ENCODE measurements at places on chromosomes 11 and 22. TPM values are rescaled to one million over a fixed set of nuclear protein-coding genes. Genes with fewer than 3 reads are reported as not detected.

- H3K4me1 ChIP-seq, result peaks cover 36% of the 10 kb centered on the region
- H3K4me3 ChIP-seq, result no peak overlapping the region
- DNase-seq, result no peak
- no peak overlapping the region for H3K27ac ChIP-seq
- H3K27me3 ChIP-seq, result peaks cover 28% of the 10 kb centered on the region
These were observed 21.0 kb downstream of the ZNRF3 start for GRCh38 chr22:28904211-28904896.

DNA sequence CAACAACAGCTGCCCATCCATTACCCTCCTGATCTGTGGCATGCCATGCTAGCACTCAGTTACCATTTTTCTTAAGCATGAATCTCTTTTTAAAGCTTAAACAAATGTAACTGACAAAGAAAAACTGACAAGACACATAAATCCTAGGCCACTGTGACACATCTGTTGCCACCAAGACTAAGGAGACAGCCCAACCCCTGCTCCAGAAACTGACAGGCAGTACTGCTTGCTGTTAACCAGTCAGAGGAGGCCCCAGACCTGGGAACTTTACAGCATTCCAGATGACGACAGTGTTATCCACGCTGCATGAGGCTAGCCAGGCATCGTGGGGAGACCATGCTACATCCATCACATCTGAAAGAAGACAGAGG lies 33.8 kb downstream of the HIRA start:
- H3K27me3 ChIP-seq, result no peaks in the 10 kb centered on the region
- H3K36me3 ChIP-seq, result peaks cover 23% of the 10 kb centered on the region
- H3K4me3 ChIP-seq, result no peak overlapping the region
- no peak overlapping the region for H3K27ac ChIP-seq
- no peak for DNase-seq

- no peak overlapping the region for H3K4me3 ChIP-seq
- H3K4me1 ChIP-seq, result peaks cover 15% of the 10 kb centered on the region
- no peaks in the 10 kb centered on the region for H3K27me3 ChIP-seq
- H3K27ac ChIP-seq, result no peak overlapping the region
These were observed 61.4 kb upstream of the CHRM4 start for GRCh38 chr11:46452918-46453517.

GRCh38 chr11:132185726-132186592 lies 815.5 kb downstream of the NTM start:
- H3K4me1 ChIP-seq, result no peaks in the 10 kb centered on the region
- peaks cover 1% of the 10 kb centered on the region for H3K27me3 ChIP-seq
- no peak for DNase-seq
- H3K27ac ChIP-seq, result no peak overlapping the region
- H3K4me3 ChIP-seq, result no peak overlapping the region

GRCh38 chr22:32606181-32606580 lies 131.6 kb downstream of the FBXO7 start:
- H3K36me3 ChIP-seq, result no peaks in the 10 kb centered on the region
- no peak overlapping the region for H3K4me3 ChIP-seq
- H3K27ac ChIP-seq, result peak overlapping the region; percentile 55
- peak; percentile 33 for DNase-seq
- peaks cover 7% of the 10 kb centered on the region for H3K4me1 ChIP-seq

- H3K4me3 ChIP-seq, result no peak overlapping the region
- H3K27ac ChIP-seq, result no peak overlapping the region
- no peaks in the 10 kb centered on the region for H3K27me3 ChIP-seq
These were observed 734.7 kb downstream of the KCNA4 start for GRCh38 chr11:29282088-29282487.

GRCh38 chr11:126304457-126305075 lies 706 bp downstream of the DCPS start:
- no peak for DNase-seq
- H3K4me3 ChIP-seq, result peak overlapping the region; percentile 90
- no peaks in the 10 kb centered on the region for H3K27me3 ChIP-seq
- H3K27ac ChIP-seq, result peak overlapping the region; percentile 99
- peaks cover 27% of the 10 kb centered on the region for H3K36me3 ChIP-seq

GRCh38 chr22:49826603-49827270 lies 936 bp downstream of the BRD1 start:
- peak overlapping the region; percentile 95 for H3K27ac ChIP-seq
- H3K36me3 ChIP-seq, result peaks cover 34% of the 10 kb centered on the region
- peak overlapping the region; percentile 90 for H3K4me3 ChIP-seq
- no peaks in the 10 kb centered on the region for H3K27me3 ChIP-seq

DNA sequence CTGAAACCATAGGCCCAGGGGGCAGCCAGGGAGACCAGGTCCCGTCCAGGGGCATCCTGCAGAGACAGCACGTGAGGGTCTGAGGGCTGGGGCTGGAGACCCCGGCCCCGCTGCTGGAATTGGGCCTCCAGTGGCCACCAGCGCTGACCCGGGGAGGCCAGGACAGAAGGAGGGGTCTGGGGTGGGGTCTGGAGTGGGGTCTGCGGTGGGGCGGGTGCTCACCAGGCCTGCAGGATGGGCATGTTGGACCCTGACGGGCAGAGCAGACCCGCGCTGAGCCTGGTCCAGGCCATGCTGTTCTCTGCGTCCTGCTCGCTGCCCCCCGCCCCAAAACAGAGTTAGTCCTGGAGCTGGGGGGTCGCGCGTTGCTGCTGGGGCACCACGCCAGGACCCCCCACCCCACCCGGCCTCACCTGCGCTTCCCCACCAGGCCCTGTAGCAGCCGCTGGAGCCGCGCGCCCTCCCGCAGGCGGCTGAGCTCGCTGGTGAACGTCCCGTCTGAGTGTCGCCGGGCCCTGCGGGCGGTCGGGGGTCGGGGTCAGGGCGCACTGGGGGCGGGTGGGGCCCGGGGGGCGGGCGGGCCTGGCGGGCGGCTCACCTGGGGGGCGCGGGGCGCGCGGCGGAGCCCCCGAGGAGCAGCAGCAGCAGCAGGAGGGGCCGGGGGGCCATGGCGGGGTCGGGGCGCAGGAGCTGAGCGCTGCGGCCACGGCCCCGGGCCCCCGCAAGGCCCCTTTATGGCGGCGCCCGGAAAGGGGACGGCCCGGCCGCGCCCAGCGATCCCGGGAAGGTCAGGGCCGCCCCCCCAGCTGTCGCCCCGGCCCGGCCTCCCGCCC lies at the start of gene SCT:
Gene SCT, minus strand, starts transcription at position 707 of the 833 bp plus-strand sequence. Its CDS starts 38 bp downstream, at position 669.
- no peak within 1 kb of the TSS for H3K4me3 ChIP-seq
- no peak within 1 kb of the TSS for H3K27ac ChIP-seq
- H3K36me3 ChIP-seq, result peaks cover 4% of the 10 kb centered on the region
- peaks cover 21% of the 10 kb centered on the region for H3K27me3 ChIP-seq
- peaks cover 22% of the 10 kb centered on the region for H3K4me1 ChIP-seq
- no peak for DNase-seq

SAC3D1 gene
- 14.5 TPM for total RNA-seq

MAP6 gene
- not detected for total RNA-seq

CHRNA10 gene
- 1.0 TPM for total RNA-seq

All from activated CD8-positive, alpha-beta T cell treated with anti-CD3 and anti-CD28 coated beads for 36 hours (primary cell).